ENCODE measurements at places on chromosomes 5 and 9.

GRCh38 chr9:8857926-8858595 lies 1058.5 kb upstream of the DMAC1 start:
- DNase-seq = no peak

DNA sequence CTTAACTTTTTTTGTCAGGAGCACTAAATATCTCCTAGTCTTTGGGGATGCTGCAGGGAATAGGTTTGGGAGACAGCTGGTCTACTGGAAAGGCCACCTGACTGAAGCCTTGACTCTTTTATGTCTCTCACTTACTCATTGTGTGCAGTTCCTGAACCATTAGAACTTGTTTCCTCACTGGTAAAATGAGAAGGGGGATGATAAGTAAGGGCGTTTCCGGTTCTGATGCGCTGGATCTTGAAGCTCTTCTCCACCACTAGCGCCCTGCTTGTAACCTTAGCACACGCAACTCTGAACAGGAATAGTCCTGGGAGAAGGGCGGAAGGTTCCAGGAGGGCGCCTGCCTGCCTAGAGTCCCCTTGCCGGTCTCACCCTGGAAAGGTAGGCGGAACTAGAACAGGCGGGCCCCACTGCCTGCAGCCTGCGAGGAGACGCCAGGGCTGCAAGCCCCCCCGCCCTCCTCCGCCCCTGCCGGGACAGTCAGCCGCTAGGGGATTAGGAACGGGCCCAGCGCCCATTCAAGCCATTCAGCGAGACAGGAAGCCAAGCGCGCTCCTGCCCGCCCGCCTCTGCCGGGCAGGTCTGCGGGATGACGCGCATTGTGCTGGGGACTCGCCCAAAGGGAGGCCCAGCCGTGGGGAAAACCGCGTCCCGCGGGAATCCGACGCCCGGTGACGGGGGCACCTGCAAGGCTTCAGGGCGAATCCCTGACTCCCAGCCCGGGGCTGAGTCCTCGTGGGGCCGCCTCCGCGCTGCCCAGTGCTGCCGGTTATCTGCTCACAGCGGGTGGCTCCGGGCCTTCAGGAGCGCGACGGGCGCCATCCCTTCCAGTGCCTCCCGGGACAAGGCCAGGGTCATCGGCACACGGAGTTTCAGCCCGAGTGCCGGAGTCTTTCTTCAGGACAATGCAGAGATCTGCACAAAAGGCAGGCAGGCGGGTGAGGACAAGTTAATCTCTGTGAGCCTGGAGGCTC lies 44.0 kb upstream of the XPA start:
- DNase-seq = no peak

GRCh38 chr5:59582746-59583145 lies 310.8 kb downstream of the PDE4D start:
- no peak for DNase-seq

DNA sequence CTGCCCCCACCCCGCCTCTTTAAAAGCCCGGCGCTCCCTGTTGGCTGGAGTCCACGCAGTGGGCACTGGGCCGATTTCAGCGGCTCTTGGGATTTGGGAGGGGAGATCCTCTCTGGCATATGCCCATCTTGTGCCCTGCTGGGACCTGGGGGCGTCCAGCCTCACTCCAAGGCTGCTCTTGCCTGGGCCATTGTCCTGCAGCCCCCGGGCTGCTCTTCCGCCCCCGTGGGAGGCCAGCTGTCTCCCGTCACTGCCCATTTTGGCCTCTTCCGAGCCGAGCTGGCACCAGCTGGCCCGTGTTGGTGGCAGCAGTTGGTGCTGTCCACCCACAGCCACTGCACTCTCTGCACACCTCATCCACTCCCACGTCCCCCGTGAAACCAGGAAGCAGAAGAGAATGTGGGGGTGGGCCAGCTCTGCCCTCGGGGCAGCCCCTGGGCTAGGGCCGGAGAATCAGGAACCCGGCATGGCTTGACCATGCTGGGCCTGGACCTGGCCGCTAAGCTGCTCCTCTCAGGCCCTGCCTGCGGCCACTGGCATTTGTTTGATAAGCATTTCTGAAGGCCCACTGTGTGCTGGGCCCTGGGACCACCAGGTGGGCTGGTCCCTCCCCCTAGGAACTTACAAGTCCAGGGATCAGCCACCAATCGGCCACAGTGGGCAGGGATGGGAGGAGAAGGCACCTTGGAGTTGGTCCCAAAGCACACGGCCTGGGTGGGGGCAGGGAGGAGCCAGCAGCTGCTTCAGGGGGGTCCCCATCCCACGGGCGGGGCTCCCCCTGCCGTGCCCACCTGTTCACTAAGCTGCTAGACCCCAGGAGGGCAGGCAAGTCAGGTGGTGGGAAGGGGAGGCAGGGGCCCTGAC lies 2.2 kb downstream of the C8G start:
- DNase-seq = no peak

- DNase-seq = no peak
Observed at GRCh38 chr5:54975701-54976100, 9.7 kb downstream of the ESM1 start.

DNA sequence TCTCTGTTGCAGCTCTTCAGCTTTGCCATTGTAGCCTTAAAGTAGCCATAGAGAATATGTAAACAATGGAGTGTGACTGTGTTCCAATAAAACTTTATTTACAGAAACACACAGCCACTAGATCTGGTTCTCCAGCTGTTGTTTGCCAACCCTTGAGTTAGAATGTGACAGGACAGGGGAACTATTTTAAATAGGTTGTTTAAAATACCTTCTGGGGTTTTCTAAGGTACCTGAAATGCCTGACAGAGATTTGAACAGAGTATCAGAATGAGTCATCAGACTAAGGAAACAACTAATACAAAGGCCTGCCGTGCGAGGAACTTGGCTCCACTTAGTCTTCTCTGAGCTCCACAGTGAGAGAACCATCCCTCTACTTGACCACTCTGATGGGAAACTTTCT lies 85.4 kb downstream of the HSD17B4 start:
- DNase-seq = no peak

- no peak for DNase-seq
Observed at GRCh38 chr5:64688965-64689364, 1.3 kb upstream of the SHISAL2B start.

GRCh38 chr5:53303105-53303504 lies 177.3 kb upstream of the FST start:
- no peak for DNase-seq

DNA sequence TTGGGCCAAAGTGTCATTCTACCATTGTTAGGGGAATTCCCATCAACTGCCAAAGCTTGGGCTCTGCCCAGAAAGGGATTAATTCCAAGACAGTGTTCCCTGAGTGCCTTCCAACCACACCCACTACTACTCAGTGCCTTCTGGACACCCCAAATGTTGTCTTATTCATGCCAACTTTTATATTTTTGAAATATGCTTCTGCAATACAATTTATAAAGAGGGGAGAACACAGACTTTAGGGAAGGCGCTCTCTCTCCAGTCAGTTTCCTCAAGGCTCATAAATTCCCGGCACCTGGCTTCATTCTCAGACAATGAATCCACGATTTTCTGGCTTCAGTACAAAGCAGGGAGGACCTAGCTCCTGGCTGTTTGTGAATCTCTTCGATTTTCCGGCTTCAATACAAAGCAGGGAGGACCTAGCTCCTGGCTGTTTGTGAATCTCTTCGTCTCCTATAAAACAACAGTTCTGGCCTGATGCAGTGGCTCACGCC lies 120.1 kb upstream of the MYO10 start:
- DNase-seq = no peak

GRCh38 chr9:4661611-4662010 lies 483 bp upstream of the PLPP6 start:
- no peak for DNase-seq

GRCh38 chr9:96164268-96164683 lies 137.7 kb downstream of the HSD17B3 start:
- DNase-seq = no peak

GRCh38 chr5:76757049-76757448 lies 41.1 kb downstream of the F2R start:
- no peak for DNase-seq

GRCh38 chr5:103374473-103374963 lies 116.0 kb downstream of the MACIR start:
- DNase-seq = no peak

DNA sequence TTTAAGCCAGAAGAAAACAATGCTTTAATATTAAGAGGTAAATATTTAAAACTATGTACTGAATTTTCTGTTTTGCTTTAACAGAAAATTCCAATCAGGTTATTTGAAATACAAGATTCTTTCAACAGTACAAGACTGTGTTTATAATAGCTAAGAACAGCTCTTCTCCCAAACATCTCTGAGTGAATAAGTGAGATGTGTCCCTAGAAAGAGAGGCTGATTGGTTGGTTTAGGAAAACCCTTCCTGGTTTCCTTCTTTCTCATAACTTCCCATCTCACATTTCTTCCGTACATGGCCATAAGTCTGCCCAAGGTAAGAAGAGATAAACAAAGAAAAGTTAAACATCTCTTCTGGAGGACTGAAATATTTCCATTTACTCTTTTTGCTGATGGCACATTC lies 145.9 kb downstream of the FANCC start:
- no peak for DNase-seq

GRCh38 chr5:36777105-36777757 lies 99.3 kb upstream of the NIPBL start:
- DNase-seq = no peak

GRCh38 chr5:138517437-138517836 lies 25.6 kb downstream of the ETF1 start:
- DNase-seq = no peak

GRCh38 chr9:128753627-128754026 lies 18.1 kb downstream of the ZER1 start:
- DNase-seq = no peak

- no peak for DNase-seq
Observed at GRCh38 chr5:82418608-82418950, 140.4 kb upstream of the RPS23 start.

- DNase-seq = no peak
Observed at GRCh38 chr9:94821098-94821887, 94.8 kb downstream of the AOPEP start.

GRCh38 chr5:141608557-141608956 lies 10.2 kb downstream of the DIAPH1 start:
- no peak for DNase-seq

DNA sequence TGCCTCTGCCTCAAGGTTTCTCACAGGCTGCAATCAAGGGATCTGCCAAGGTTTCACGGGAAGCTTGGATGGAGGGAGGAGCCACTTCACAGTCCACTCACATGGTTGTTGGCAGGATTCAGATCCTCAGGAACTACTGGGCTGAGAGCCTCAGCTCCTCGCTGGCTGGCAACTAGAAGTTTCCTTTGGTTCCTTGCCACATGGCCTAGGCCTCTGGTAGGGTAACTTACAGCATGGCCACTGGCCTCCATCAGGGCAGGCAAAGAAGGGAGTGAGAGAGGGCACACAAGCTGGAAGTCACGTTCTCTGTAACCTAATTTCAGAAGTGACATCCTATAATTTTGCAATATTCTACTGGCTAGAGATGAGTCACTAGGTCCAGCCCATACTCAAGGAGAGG lies 32.2 kb downstream of the SPOCK1 start:
- no peak for DNase-seq

GRCh38 chr5:160760008-160760407 lies 92.0 kb downstream of the ATP10B start:
- DNase-seq = no peak

GRCh38 chr5:9653811-9654210 lies 23.7 kb upstream of the TAS2R1 start:
- no peak for DNase-seq

DNA sequence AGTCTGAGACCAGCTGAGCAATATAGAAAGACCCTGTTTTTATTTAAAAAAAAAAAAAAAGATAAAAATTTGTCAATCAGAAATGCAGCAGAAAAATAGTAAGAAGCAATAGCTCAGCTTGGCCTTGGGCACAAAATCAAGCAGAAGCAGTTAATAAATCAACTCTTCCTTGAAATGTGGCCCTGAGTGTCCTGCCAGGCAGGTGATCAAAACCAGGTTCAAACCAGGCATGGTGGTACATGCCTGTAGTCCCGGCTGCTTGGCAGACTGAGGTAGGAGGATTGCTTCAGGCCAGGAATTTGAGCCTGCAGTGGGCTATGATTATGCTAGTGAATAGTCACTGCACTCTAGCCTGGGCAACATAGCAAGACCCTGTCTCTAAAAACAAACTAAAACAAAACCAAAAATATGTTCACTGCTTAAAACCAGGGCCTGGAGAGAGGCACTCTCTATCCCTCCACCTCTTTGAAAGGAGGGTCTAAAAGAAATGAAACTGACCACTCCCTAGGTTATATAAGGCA lies 27.9 kb upstream of the KLF9 start:
- DNase-seq = no peak
